Activated T-cell treated with anti-CD3 and anti-CD28 coated beads for 1 hour (primary cell): ENCODE measurements at places on chromosomes 11 and 22.

DNA sequence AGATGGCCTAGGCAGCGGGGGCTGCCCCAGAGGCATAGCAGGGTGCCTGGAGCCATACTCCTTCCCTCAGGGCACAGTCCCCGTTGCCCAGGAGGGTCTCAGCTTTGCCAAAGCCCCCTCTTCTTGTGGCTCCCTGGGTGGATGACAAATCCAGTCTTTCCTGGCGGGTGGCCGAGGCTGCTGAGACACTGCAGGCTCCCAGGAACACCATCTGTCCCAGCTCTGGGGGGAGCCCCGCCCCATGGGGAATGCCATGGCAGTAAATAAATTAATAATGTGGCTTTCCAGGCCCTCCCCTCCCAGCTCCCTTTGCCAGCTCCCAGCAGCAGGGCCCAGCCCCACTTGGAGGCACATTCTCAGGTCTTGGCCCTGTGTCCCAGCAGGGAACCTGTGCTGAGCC is 45.0 kb downstream of the PDE2A start:
- no peak for DNase-seq

DNA sequence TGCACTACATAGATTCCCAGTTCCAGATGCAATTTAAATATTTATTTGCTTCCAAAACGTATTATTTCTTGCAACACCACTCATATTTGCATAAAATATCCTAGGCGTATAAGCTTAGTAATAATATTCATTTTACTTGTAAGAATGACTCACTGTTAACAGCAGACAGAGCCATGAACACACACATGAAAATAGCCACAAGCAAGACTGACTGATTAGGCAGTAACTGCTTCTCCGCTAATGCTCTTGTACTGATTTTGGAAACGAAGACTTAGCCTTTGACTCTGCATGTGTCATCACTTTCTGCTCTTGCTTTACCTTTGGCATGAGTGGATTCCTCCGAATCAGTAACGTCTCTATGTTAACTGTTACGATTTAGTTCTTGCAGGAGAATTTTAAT is 6.0 kb downstream of the OR10Q1 start:
- no peak for DNase-seq

GRCh38 chr11:32280339-32280738 is 155.0 kb downstream of the WT1 start:
- DNase-seq = no peak

DNA sequence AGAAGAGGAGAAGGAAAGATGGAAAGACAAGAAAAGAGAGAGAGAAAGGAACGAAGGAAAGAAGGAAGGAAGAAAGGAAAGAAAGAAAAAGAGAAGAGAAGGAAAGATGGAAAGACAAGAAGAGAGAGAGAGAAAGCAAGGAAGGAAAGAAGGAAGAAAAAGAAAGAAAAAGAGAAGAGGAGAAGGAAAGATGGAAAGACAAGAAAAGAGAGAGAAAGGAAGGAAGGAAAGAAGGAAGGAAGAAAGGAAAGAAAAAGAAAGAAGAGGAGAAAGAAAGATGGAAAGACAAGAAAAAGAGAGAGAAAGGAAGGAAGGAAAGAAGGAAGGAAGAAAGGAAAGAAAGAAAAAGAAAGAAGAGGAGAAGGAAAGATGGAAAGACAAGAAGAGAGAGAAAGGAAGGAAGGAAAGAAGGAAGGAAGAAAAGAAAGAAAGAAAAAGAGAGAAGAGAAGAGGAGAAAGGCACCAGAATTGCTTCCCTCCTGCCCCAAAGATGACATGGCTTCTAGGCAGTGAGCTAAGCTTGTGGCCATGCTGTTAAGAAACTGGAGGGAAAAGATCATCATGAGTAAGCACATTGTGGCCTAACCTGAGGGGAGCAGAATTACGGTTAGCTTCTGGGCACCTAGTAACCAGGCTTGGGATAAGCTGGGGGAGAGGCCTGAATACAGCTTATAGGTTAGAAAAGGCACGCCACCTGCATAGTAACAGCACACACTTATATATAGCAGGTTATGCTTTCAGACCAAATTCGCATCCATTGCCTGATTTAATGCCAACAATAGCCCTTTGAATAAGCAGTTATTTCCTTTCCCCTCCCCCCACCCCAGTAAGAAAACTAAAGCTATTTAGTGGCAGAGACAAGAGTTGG is 2.3 kb upstream of the ST3GAL4 start:
- DNase-seq = no peak

GRCh38 chr11:37817727-37818270 is 1219.8 kb upstream of the RAG2 start:
- DNase-seq = no peak

DNA sequence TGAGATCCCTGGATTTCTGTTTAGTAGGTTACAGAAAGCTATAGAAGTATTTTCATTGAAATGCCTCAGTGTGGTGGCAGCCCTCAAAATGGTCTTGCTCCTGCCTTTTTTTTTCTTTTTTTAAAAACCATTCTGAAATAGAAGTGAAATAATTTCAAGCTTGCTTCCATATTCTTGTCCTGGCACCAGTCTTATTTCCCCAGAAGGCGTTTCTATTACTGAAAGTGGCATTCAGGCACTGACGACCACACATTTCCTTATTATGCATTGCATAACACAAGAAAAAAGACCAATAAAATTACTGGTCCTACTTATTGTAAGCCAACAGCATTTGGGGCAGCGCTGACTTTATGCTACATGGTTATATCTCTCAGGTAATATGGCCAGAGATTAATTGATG is 24.5 kb upstream of the LRRC4C start:
- no peak for DNase-seq

- no peak for DNase-seq
These were observed 434 bp downstream of the XPNPEP3 start for GRCh38 chr22:40857309-40857855.

- DNase-seq = no peak
These were observed 497.1 kb downstream of the BRD1 start for GRCh38 chr22:49330421-49331222.
